ENCODE measurements at places on chromosomes 6 and 20. TPM values are rescaled to one million over a fixed set of nuclear protein-coding genes. Genes with fewer than 3 reads are reported as not detected.

SLC22A3 gene
- 5.8 TPM for polyA plus RNA-seq

WFDC12 gene
- polyA plus RNA-seq, result 4.3 TPM

ANKRD66 gene
- not detected for polyA plus RNA-seq

PLEKHG1 gene
- 8.1 TPM for polyA plus RNA-seq

OXT gene
- 0.13 TPM for polyA plus RNA-seq

RPP40 gene
- polyA plus RNA-seq, result 6.9 TPM

TMEM200A gene
- polyA plus RNA-seq, result 0.27 TPM

KCNK5 gene
- polyA plus RNA-seq, result 2.5 TPM

DDR1 gene
- 102 TPM for polyA plus RNA-seq

MYLK4 gene
- 0.59 TPM for polyA plus RNA-seq

EPHA7 gene
- polyA plus RNA-seq, result 0.49 TPM

BMP7 gene
- 17.6 TPM for polyA plus RNA-seq

FOXQ1 gene
- 7.8 TPM for polyA plus RNA-seq

PDYN gene
- polyA plus RNA-seq, result not detected

SLC44A4 gene
- polyA plus RNA-seq, result 0.33 TPM

SLC32A1 gene
- not detected for polyA plus RNA-seq

C6orf118 gene
- polyA plus RNA-seq, result not detected

COL21A1 gene
- polyA plus RNA-seq, result 1.6 TPM

RBM39 gene
- polyA plus RNA-seq, result 164 TPM

TPD52L1 gene
- polyA plus RNA-seq, result 154 TPM

WFDC10B gene
- polyA plus RNA-seq, result 0.07 TPM

RAET1L gene
- polyA plus RNA-seq, result 75.3 TPM

TRAPPC3L gene
- polyA plus RNA-seq, result not detected

TMEM244 gene
- not detected for polyA plus RNA-seq

HLA-DOA gene
- 1.5 TPM for polyA plus RNA-seq

SEMG1 gene
- not detected for polyA plus RNA-seq

FAM209B gene
- 0.47 TPM for polyA plus RNA-seq

MAP7 gene
- 15.1 TPM for polyA plus RNA-seq

PI3 gene
- polyA plus RNA-seq, result 2,639 TPM

TGM2 gene
- 5.1 TPM for polyA plus RNA-seq

IP6K3 gene
- 0.96 TPM for polyA plus RNA-seq

Data from esophagus (tissue), 2 donors.